Suprapubic skin (tissue), 4 donors: ENCODE measurements at places on chromosomes 16 and 17. TPM values are rescaled to one million over a fixed set of nuclear protein-coding genes. Genes with fewer than 3 reads are reported as not detected.

The TXNDC17 gene
- total RNA-seq = 89.5 TPM

The CTRB1 gene
- not detected for total RNA-seq

- H3K36me3 ChIP-seq = peaks cover 3% of the 10 kb centered on the region
- H3K27ac ChIP-seq = no peak overlapping the region
- no peak for DNase-seq
- no peaks in the 10 kb centered on the region for H3K27me3 ChIP-seq
- no peak overlapping the region for H3K4me3 ChIP-seq
- H3K4me1 ChIP-seq = no peaks in the 10 kb centered on the region
Observed at GRCh38 chr17:59798111-59798510, 90.7 kb downstream of the VMP1 start.

DNA sequence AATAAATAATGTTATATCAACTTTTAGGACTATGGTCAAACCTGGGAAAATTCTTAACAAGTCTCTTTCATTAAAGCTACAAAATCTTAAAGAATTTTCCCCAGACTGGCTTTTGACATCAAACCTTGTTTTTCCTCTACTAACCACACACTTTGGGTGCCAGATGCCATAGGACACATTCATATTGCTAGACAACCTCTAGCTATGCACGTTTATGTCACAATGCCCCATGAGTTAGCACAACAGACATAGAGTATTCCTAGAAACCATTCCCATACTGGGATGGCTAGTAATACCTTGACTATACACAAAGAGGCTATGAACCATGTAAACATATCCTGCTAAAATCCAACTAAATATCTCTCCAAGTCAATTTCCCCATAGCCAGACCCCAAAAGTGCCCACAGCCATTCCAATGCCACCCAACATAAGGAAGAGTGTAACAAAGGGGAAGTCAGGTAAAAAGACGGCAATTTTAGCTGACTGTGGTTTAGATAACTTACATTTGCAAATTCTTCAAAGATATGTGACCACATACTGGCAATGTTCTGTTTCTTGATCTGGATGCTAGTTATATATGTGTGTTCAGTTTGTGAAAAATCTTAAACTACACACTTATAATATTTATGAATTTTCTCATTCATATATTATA lies 23.4 kb downstream of the SMURF2 start:
- H3K36me3 ChIP-seq = no peaks in the 10 kb centered on the region
- peaks cover 8% of the 10 kb centered on the region for H3K4me1 ChIP-seq
- no peaks in the 10 kb centered on the region for H3K27me3 ChIP-seq
- H3K4me3 ChIP-seq = no peak overlapping the region
- DNase-seq = no peak

- peaks cover 28% of the 10 kb centered on the region for H3K4me1 ChIP-seq
- H3K36me3 ChIP-seq = no peaks in the 10 kb centered on the region
- no peak for DNase-seq
- H3K27me3 ChIP-seq = peaks cover 40% of the 10 kb centered on the region
- H3K27ac ChIP-seq = no peak overlapping the region
Observed at GRCh38 chr17:42179911-42180410, 981 bp downstream of the KCNH4 start.

- no peaks in the 10 kb centered on the region for H3K36me3 ChIP-seq
- H3K4me3 ChIP-seq = no peak overlapping the region
- peaks cover 26% of the 10 kb centered on the region for H3K27me3 ChIP-seq
- no peak for DNase-seq
Observed at GRCh38 chr17:30920282-30920681, 1.5 kb upstream of the ADAP2 start.

- DNase-seq = no peak
- H3K27ac ChIP-seq = peak overlapping the region; percentile 85
- no peaks in the 10 kb centered on the region for H3K27me3 ChIP-seq
- H3K36me3 ChIP-seq = peaks cover 20% of the 10 kb centered on the region
- peak overlapping the region; percentile 95 for H3K4me3 ChIP-seq
Observed at GRCh38 chr17:81713004-81713555, 996 bp downstream of the SLC25A10 start.

DNA sequence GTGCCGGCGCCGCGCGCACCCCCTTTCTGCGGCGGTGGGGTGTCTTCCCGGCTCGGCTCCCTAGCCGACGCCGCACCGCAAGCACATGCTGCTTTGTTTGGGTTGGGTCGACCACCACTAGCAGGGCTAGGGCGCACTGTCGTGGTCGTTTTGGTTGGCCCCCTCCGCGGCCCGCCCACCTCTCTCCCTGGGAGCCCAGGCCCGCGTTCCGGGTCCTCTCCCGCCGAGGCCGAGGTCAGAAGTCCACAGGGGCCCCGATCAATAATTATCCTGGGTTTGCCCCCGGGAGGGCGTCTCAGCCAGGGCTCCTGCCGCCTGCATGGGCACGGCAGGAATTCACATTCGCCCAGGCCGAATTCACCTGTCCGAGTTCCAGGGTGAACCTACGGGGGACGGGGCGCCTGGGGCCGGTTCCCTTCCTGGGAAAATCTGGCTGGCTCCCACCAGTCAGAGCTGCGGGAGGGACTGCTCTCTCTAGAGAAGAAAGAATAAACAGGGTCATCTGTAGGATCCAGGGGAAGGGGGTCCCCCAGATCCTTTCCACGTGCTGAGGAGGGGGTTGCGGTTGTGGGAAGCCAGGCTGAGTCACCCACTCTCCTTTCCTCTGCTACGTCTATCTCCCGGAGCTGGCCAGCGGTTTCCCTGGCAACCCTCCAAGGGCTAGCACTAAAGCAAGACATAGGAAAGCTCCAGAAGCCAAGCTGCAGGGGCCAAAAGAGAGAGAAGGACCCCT lies 584 bp upstream of the STAT5B start:
- H3K27ac ChIP-seq = peak overlapping the region; percentile 91
- peaks cover 33% of the 10 kb centered on the region for H3K4me1 ChIP-seq
- no peaks in the 10 kb centered on the region for H3K36me3 ChIP-seq
- no peaks in the 10 kb centered on the region for H3K27me3 ChIP-seq
- peak overlapping the region; percentile 94 for H3K4me3 ChIP-seq

DNA sequence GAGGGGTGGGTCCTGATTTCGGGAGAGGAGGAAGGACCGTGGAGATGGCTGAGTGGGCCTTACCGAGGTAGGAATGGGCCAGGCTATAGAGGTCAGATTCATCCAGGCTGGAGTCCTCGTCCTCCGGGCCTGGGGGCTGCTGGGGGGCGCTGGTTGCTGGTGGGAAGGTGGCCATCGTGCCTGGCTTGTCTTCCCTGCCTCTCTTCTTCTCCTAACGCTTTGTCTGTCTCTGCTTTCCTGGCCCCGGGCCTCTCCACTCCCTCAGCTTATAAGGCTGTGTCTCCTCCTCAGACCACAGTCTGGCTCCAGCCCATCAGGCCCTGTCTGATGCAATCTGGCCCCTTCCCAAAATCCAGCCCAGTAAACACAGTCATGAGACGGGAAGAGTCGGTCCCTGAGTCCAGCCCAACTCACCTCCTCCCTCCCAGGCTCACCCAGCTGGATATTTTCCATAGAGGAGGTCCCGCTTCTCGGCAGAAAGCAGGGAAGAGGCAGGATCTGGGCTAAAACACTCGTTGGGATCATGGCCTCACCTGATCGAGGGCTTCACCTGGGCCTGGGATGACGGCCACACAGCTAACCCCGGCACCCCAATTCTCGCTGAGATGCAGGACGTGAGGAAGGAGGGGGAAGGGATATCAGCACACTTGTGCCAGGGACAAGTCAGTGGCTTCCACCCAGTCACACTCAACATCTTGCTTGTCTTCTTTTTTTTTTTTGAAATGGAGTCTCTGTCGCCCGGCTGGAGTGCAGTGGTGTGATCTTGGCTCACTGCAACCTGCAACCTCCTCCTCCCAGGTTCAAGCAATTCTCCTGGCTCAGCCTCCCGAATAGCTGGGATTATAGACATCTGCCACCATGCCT lies at the start of gene NUPR1:
Gene NUPR1, minus strand, starts transcription at position 242 of the 864 bp plus-strand sequence. Its CDS starts 67 bp downstream, at position 175.
- peak within 1 kb of the TSS; percentile 97 for H3K27ac ChIP-seq
- peak within 1 kb of the TSS; percentile 64 for H3K4me3 ChIP-seq
- no peaks in the 10 kb centered on the region for H3K27me3 ChIP-seq
- peak; percentile 99 for DNase-seq

GRCh38 chr17:12667299-12667958 lies 1.7 kb downstream of the MYOCD start:
- H3K27me3 ChIP-seq = peaks cover 39% of the 10 kb centered on the region
- no peak for DNase-seq
- no peaks in the 10 kb centered on the region for H3K36me3 ChIP-seq

The PLSCR3 gene
- 30.3 TPM for total RNA-seq

DNA sequence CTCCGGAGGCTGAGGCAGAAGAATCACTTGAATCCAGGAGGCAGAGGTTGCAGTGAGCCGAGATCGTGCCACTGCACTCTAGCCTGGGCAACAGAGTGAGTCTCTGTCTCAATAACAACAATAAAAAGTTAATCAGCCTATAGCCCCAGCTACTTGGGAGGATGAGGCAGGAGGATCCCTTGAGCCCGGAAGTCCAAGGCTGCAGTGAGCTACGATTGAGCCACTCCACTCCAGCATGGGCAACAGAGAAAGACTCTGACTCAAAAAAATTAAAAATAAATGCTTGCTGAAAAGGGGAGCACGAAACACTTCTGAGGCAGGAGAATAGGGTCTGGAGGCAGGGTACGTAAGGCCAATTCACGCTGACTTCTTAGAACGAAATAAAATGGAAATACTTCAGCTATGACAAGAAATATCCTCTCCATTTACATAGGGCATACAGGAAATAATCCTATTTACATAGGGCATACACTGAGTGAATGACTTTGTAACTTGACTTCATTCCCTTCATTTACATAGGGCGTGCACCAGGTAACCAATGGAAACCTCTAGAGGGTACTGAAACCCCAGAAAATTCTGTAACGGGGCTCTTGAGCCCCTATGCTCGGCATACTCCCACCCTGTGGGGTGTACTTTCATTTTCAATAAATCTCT lies 3.2 kb upstream of the PRPSAP1 start:
- H3K4me3 ChIP-seq = no peak overlapping the region
- no peaks in the 10 kb centered on the region for H3K36me3 ChIP-seq
- DNase-seq = no peak
- no peaks in the 10 kb centered on the region for H3K27me3 ChIP-seq
- no peak overlapping the region for H3K27ac ChIP-seq
- H3K4me1 ChIP-seq = peaks cover 38% of the 10 kb centered on the region

DNA sequence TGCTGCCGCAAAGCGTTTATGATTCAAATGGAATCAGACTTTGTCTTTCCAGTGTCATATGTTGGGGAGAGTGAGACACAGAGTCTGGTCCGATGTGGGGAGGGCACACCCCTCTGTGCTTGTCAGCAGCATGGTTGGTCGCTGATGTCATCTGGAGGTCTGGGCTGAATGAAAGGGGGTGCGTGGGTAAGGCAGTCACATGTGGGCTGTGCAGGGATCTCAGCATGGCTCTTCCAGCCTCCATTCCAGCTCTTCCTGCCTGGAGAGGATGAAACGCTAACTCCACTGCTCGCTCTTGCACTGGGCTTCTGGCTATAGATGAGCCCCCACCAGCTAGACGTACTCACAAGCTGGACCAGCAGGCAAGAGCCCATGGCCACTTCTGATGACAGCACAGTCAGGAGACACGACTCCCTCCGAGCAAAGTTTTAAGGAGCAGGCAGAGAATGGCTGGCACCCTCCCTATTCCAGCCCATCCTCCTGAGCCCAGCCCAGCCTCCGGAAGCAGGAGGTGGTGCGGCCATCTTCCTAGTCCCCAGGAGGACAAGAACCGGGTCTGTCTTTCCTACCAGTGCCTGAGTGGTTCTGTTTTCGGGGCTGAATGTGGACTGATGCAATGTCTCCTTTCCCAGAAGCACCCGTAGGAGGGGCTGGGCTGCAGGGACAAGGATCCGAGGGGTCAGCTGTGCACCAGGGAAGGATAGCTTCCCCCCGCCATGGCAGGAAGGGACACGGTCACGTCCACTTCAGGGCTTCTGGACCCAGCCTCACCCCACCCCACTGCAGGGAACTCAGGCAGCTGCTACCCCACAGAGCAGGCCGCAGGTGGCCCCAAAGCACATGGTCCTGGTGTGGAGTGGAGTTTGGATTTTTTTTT lies 41.5 kb upstream of the CBFA2T3 start:
- H3K4me1 ChIP-seq = no peaks in the 10 kb centered on the region
- no peak overlapping the region for H3K27ac ChIP-seq
- H3K27me3 ChIP-seq = peaks cover 72% of the 10 kb centered on the region
- H3K36me3 ChIP-seq = no peaks in the 10 kb centered on the region

- no peak overlapping the region for H3K27ac ChIP-seq
- no peaks in the 10 kb centered on the region for H3K27me3 ChIP-seq
- H3K4me1 ChIP-seq = no peaks in the 10 kb centered on the region
- H3K4me3 ChIP-seq = no peak overlapping the region
- no peak for DNase-seq
Observed at GRCh38 chr16:52812678-52813556, 239.8 kb downstream of the CHD9NB start.

The RAP1GAP2 gene
- 18.3 TPM for total RNA-seq

GRCh38 chr16:46884513-46885293 lies 541 bp downstream of the GPT2 start:
- H3K4me1 ChIP-seq = peaks cover 49% of the 10 kb centered on the region
- H3K27me3 ChIP-seq = no peaks in the 10 kb centered on the region
- H3K36me3 ChIP-seq = no peaks in the 10 kb centered on the region
- peak overlapping the region; percentile 76 for H3K27ac ChIP-seq
- no peak for DNase-seq

DNA sequence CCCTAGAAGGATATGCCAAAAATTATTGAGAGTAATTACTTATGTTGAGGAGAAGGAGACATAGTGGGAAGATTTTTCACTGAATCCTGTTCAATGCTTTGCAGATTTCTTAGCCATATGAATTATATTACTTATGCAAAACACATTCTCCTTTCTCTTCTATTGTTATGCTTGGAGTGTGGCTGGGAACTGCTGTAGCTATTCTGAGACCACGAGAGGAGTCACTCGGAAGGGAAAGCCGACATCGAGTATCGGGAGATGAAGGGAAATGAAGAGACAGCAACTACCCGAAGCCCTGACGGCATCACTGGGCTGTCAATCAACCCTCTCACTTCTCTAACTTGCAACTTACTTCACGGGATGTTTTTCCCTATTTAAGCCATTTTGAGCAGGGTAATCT lies 39.6 kb downstream of the STX8 start:
- no peak for DNase-seq
- H3K36me3 ChIP-seq = no peaks in the 10 kb centered on the region
- no peak overlapping the region for H3K27ac ChIP-seq

The HASPIN gene
- 2.1 TPM for total RNA-seq

DNA sequence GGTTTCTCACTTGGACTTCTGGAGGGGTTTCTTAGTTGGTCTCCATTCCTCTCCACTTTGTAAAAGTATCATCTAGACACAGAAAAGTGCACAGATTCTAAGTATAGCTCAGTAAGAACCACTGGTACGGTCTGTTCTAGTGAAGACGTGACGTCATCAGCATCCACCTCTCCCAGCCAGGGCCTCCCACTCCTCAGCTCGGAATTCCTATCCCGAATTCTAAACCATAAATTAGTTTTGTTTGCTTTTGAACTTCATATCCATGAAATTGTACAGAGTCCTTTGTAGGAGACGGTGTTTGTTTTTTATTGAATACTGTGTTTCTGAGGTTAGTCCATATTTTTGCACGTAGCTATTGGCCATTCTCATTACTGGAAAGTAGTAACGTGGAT lies 25.5 kb downstream of the FOXK2 start:
- peak overlapping the region; percentile 18 for H3K4me3 ChIP-seq
- H3K27ac ChIP-seq = peak overlapping the region; percentile 67

- H3K4me3 ChIP-seq = no peak overlapping the region
- no peaks in the 10 kb centered on the region for H3K27me3 ChIP-seq
- peaks cover 30% of the 10 kb centered on the region for H3K4me1 ChIP-seq
- DNase-seq = no peak
- H3K27ac ChIP-seq = no peak overlapping the region
Observed at GRCh38 chr16:68782198-68783174, 45.4 kb downstream of the CDH1 start.
